ENCODE measurements at places on chromosomes 2 and 18.

- DNase-seq, result no peak
Observed at GRCh38 chr2:55441280-55441892, 21.7 kb upstream of the CCDC88A start.

GRCh38 chr2:54522624-54523281 is 66.6 kb downstream of the SPTBN1 start:
- DNase-seq, result peak; percentile 75

- no peak for DNase-seq
Observed at GRCh38 chr2:70887550-70888246, 48.0 kb upstream of the ATP6V1B1 start.

GRCh38 chr2:235651643-235652042 is 157.8 kb downstream of the AGAP1 start:
- no peak for DNase-seq

GRCh38 chr2:166651080-166651675 is 157.1 kb upstream of the SCN7A start:
- DNase-seq, result no peak

DNA sequence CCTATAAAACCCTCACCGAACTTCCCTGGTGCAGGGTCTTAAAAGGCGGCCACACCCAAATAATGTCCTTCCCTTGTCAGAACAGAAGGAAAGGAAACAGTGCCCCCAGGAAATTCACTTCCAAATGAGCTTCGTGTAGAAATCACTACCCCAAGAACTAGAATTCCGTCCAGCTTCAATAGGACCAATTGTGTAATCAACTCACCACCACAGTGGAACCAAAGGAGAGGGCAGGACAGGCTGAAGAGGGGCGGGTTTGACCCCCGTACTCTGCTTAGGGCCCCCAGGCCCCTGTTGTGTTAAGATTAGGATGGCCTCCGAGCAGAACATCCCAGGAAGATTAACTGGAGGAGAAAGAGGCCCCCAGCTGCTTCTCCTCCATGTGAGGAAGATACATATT is 24.1 kb downstream of the GPR35 start:
- DNase-seq, result no peak

GRCh38 chr2:145161656-145162055 is 641.7 kb upstream of the ZEB2 start:
- DNase-seq, result no peak

GRCh38 chr2:64781711-64782390 is 128.1 kb upstream of the SERTAD2 start:
- DNase-seq, result no peak

- no peak for DNase-seq
Observed at GRCh38 chr2:1674766-1675397, 69.4 kb downstream of the PXDN start.

GRCh38 chr2:184558713-184559464 is 39.4 kb upstream of the ZNF804A start:
- no peak for DNase-seq

- DNase-seq, result no peak
Observed at GRCh38 chr18:31884020-31884419, 58.9 kb downstream of the TRAPPC8 start.

- DNase-seq, result no peak
Observed at GRCh38 chr18:76660571-76661192, 161.7 kb upstream of the ZNF236 start.

DNA sequence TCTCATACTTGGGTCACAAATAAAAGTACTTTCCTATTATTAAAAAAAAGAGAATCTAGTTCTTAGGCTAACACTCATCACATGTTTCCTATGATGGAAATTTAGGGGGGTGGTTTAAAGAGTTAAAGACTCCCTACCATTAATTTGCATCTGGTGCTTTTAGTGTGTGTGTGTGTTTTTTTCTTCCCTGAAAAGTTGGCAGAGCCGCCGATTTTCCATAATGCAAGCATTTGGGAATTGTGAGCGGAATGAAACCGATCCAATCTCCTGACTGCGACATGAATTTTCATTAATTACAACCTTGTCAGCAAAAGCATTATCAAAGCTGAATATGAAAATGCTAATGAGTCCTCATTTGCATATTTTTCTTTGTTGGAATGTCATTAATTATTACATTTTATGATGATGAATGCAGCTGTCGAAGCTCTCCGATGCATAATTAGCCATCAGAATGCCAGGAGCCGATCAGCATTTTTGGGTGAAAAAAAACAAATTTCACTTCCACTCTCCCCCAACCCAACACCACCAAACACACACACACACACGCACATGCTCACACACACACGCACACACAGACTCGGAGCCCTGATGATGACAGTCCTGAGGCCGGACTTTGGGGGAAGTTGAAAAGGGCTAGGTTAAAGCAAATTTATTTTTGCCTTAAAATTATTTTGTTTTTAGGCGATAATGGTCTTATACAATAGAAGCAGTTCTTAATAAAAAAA is 165.4 kb downstream of the TCF4 start:
- no peak for DNase-seq

- DNase-seq, result no peak
Observed at GRCh38 chr18:69358212-69358895, 42.3 kb upstream of the DOK6 start.

DNA sequence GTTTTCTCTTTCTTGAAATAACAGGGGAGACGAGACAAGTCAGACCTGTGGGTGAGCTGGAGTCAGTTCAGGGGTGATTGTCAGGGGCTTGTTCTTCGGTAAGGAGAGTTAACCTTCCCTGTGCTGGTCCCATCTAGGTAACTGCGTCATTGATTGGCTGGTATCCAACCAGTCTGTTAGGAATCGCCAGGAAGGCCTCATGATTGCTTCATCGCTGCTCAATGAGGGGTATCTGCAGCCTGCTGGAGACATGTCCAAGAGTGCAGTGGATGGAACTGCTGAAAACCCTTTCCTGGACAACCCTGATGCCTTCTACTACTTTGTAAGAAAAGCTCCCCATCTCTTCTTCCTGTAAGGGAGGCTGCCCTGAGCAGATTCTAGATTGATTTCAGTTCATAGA is 21.3 kb downstream of the PLEK start:
- no peak for DNase-seq

DNA sequence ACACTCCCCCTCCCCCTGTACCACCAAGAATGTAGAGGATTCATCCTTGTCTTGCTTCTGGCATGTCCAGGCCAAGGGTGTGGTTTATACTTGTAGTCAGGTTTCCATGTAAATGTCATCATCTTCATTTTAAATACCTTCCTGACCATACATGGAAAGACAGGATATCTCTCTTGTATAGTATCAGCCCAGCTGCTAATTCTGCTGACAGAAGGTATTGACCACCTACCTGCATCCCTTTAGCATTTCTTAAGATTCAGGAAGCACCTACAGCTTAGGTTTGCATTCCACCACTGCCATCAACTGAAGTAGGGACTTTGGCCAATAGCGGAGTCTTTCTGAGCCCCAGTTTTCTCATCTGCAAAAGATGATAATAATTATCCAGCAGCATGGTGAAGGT is 22.9 kb upstream of the FSHR start:
- no peak for DNase-seq

GRCh38 chr18:52451851-52452250 is 111.9 kb downstream of the DCC start:
- no peak for DNase-seq

GRCh38 chr2:12504443-12504842 is 212.3 kb upstream of the TRIB2 start:
- DNase-seq, result no peak

GRCh38 chr2:232299927-232300674 is 78.5 kb upstream of the ALPP start:
- DNase-seq, result no peak

- DNase-seq, result no peak
Observed at GRCh38 chr2:69012310-69013141, 453 bp upstream of the ANTXR1 start.

Measured in RWPE1 (cell line).